Right lung (tissue), 10 donors: ENCODE measurements at places on chromosomes 5 and 9.

GRCh38 chr5:96110300-96110699, 148.6 kb upstream of the ELL2 start:
- no peak for DNase-seq

DNA sequence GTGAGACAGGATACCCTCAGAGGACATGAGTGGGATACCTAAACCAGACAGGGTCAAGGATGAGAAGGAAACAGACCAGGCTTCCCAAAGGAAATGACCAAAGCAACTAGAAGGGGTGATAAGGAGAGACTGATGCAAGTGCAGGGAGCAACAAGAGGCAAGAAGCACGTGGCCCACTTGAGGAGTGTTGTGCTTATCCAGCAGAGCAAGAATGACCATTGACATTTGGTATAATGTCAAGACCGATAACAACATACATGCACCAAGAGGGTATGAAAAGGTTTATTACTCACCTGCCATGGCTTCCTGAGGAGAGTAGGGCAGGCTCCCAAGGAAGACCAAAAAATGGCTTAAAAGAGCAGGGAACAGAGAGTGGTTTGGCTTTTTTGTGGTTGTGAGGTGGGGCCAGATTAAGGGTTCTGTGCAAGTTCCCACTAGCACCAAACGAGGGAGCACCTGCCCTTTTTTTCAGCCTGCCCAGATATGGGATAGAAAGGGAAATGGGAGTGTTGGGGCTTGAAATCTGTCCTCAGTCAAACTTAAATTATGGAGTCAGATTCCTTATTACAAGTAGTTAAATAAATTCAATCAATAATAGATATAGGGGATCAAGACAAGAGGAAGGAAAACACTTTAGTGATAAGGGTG, 513.6 kb downstream of the RASEF start:
- no peak for DNase-seq

GRCh38 chr5:111589316-111589715, 77.0 kb upstream of the STARD4 start:
- DNase-seq, result peak; percentile 6

DNA sequence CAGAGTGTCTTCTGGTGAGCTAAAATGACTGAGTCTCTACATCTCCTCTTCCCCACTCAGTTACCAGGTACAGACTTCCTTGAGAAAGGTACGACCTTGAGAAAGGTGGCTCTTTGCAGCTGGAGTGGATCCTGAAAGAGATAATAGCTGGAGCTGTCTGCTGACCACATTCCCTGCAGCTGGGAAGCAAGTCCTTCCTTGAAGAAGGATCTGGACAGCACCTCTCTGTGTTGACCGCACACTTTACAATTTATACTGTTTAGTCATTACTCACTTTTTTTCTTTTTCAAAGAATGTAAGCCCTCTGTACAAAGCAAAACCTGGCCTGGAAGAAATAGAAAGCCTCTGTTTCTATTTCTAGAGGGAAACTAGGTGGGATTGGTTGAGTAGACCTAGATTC, 148.8 kb downstream of the MACIR start:
- DNase-seq, result no peak

DNA sequence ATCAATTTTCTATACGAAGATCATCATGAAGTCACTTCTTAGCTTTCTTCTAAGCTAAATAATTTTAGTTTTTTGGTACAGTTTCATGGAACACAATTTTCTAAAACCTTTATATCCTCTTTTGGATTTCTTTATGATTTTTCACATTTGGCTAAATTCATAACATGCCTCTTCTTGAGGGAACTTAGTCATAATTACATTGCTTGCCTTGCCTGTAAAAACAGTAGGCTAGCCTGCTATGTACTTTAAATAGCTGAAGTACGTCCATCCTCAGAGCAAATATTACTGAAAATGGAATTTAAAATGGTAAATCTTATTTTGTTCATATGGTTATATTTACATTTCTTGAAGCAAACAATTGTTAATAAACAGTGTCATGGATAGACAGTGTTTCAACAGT, 225.0 kb downstream of the VPS13A start:
- DNase-seq, result no peak

DNA sequence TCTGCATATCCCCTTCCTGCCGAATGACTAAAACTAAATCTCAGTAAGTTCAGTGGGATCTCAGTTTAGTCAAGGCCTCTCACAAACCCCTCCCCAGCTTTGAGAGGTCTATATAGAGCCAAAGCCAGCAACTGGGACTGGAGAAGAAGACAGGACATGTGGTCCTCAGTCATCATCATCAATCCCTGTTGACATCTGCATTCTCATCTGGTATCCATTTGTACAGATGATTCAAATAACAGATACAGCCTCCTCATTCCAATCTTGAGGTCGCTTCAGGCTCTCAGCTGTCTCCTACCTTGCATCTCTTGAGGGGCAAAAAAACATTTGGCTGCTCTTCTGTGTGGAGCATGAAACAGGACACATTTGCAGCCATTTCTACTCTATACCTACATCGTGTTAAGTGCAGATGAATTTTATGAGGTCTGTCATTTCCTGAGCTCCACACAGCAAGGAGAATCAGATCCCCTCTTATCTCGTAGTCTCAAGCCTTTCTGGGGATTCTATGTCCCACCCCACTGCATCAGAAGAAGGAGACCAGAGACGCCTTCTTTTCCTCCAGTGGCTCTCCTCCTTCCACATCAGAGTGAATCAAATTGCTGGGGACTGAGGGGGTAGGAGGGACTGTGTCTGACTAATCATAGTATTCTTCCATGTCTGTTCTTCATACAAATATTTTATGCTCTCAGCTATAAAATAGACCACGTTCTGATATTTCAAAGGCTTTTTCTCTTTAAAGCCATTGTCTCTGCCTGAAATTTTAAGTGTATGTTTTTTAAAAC, 4.7 kb upstream of the RECK start:
- DNase-seq, result no peak

DNA sequence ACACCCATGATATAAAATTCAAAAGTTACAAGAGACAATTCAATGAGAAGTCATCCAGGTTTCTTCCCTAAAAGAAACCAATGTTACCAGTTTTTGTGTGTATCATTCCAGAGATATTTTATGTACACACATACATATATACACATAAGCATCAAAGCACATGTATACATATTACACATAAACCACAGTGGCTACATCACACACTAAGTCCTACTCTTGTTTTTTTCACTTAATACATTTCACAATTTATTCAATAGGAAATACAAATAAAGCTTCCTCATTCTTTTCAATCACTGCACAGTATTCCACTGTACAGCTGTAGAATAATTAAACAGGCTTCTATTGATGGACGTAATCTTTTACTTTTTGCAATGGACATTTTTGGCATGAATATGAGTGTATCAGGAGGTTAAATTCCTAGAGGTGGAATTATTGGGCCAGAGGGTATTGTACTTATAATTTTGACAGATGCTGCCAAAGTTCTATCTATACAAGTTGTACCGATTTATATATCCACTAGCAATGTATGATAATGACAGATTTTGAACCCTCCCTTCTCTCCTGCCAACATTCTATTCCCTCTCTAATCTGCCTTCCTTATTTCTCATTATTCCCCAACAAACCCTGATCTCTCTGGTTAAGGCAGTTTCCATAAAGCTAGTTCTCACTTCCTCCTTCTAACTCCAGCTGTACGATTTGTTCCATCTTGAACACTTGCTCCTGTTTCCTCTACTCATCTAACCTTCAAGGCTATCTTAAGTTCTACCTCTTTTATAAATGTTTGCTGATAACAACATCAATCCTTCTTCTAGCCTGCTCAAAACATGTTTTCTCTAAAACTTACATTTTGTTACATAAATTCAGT, 35.2 kb downstream of the MRPS27 start:
- no peak for DNase-seq

- no peak for DNase-seq
Measured at GRCh38 chr9:87722393-87723088, 3.4 kb upstream of the CTSL start.

GRCh38 chr5:24385070-24385469, 259.7 kb downstream of the CDH10 start:
- no peak for DNase-seq

DNA sequence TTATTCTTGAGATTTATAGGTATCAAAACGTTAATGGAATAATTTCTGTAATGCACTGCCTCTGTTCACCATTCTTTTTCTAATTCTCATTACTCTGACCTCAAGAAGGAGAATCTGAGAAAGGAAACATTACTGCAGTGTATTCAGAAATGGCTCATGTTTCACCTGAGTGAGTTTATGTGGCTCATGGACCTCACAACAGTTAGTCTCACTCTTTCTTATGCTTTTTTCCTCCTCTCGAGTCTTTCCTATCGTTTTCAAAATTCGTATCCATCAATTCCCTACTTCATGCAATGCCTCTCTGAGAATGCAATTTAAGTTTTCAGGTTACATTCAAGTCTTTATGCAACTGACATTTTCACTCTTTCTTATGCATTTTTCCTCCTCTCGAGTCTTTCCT, 9.6 kb downstream of the CDH10 start:
- no peak for DNase-seq

- no peak for DNase-seq
Measured at GRCh38 chr5:179154346-179154990, 94.3 kb downstream of the ZNF354C start.

DNA sequence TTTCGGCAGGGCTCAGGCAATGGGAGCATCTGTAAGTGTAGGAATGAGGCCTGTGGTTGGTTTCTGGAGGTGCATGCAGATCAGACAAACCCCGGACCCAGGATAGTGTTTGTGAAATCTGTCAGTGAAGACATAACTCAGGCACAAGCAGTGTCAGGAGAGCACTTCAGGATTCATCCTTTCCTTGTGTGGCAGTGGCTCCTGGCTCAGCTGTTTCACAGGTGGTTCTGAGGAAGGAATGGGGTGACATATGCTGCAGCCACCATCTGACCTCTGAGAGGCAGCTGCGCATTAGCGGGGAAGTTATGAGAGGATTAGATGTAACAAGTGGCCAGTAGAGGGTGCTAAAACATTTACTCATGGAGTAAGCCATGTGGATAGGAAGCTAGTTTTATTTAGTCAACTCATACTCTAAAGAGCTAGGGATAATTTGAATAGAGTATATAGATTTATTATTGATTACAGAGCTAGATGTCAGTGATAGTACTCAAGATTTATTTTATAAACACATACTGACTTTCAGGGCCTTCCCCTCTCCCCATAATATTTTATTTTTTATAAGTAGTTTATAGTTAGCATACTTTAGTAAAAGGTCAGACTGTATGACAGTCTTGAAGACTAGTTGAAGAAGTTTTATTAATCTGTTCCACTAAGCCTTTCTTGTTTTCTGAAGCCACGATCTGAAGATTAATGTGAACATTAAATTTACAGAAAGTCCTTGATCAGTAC, 28.4 kb downstream of the NNT start:
- peak; percentile 49 for DNase-seq
